ENCODE measurements at places on chromosomes 5 and 9.

DNA sequence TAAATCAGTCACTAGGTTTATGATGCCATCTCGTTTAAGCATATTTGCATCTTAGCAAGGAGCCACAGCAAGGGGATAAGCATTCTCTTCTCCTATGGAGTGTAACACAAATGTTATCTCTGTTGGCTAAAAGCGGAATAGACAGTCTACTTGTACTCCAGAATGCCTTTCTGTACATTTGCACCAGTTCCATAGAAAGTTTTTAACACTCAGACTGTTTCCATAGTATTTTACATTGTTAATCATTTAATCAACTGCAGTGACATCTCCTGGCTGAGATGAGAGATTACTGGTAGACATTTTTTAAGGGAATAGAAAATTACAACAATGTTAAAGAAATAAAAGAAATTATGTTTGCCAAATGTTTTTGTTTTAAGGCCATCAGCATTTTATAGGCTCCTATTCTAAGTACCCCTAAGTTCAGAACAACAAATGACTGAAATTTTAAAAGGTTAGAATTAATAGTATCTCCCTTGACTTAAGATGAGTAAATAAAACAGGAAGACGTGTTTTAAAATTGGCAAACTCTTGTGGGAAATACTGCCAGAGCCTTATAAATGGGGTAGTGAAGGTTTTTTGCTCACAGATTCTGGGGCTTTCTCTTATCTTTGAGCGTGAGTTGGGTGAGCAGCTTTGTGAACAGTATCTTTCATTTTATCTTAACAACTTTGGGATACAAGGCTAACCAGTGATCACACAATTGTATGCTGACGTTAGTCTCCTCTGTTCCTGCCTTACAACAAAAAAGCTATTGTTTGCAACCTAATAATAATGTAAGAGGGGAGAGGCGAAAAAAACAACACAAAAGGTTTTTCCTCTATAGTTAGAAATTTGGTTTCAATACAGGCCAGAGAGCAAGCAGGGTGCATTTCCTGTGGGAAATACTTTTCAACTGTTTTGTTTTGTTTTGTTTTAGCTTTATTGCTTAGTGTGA is 294.3 kb downstream of the FBXL7 start:
- no peak for DNase-seq

DNA sequence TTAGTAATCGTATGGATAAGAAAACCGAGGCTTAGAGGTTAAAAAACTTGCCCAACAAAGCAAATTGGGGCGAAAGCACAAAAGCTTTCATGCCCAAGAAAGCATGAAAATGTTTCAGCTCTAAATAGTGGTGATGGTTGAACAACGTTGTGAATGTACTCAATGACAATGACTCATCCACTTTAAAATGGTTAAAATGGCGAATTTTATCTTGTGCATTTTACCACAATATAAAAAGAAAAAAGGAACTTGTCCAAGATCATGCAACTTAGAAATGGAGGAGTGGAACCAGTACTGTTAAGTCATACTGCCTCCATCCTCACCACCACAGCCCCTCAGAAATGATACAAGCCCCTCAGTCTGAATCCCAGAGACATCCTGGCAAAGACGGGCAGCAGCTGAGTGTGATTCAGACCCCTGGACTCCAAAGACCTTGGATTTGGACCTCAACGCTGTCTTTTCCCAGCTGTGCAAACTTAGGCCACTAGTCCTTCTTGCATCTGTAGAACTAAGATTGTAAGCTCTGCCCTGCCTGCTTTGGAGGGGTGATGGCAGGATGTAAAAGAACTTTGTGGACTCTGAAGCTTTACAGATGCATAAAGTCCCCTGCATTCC is 158.4 kb downstream of the GABBR2 start:
- no peak for DNase-seq

DNA sequence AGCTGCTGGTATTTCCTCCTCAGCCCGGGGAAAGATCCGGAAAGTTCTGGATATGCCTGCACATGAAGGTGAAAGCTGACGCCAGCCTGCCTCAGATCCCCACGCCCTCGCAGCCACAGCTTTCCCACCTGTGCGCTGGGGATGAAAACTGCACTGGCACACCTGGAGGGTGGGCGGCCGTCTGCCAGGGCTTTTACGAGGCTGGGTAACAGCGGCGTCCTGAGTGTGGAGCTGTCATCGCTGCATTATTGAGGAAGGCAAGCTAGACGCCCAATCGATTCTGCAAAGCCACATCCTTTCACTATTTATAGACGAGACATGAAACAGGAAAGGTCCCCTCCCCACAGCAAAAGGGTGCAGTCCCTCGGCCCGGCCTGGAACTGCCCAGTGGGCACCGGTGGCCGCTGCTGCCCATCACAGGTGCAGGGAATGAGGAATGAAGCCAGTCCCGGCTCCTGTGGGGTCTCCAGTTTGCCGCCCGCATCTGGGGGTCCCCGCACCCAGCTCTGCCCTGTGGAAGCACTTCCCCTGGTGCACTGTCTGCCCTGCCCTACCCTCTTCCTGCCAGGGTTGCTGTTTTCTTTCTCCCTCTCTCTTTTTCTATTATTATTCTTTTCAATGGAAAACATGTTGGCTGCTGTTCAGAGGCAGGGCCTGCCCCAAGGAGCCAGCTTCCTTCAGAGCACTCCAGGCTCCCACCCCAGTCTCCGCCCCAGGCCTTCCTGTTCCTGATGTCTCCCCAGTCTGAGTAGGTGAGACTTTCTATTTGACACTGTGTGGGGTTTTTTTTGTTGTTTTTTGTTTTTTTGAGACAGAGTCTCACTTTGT is 7.0 kb downstream of the NOTCH1 start:
- peak; percentile 55 for DNase-seq

DNA sequence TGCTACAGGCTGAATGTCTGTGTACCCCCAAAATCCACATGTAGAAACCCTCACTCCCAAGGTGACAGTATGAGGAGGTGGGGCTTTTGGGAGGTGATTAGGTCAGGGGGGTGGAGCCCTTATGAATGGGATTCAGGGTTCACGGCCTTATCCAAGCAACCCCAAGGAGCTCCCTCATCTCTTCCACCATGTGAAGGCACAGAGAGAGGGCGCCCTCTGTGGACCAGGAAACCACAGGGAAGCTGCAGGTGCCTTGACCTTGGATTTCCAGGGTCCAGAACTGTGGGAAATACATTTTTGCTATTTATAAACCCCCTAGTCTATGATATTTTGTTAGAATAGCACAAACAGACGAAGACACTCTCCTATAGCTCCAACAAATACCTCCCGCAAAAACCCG is 53.6 kb upstream of the IRX2 start:
- DNase-seq, result no peak

DNA sequence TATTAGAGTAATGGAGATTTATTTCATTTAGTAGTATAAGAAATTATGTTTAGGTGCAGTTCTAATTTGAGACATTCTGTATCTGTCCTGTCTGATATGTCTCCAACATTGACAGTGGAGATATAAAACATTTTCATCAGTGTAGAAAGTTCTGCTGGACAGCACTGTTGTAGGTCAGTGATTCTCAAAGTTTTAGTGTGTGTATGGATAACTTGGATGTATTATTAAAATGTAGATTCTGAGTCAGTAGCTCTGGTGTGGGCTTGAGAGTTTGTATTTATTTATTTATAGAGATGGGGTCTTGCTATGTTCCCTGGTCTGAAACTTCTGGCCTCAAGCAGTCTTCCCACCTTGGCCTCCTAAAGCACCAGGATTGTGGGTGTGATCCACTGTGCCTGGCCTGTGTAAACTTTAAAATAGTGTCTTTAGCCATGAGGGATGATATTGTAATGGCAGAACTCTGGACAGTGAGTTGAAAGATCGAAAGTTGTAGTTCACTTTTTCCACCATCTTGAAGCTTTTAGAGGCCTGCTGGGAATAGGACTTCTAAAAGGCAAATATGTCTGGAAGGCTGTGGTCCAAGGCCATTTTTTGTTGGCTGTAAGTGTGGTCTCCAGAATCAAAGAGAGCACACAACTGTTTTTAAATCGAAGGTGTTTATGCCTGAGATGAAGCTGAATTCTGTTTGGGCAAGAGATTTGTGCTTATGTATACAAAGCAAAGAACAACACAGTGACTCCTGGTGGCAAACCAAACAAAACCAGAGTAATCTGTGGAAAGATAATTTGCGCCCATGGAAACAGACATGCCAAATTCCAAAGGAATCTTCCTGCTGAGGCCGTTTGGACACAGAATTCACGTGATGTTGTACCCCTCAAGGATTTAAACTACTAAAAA is 12.4 kb downstream of the UBAP1 start:
- DNase-seq, result no peak

- DNase-seq, result no peak
These were observed 48.6 kb upstream of the FCN1 start for GRCh38 chr9:134966270-134966669.

GRCh38 chr9:113269355-113269754 is 6.0 kb downstream of the CDC26 start:
- no peak for DNase-seq

DNA sequence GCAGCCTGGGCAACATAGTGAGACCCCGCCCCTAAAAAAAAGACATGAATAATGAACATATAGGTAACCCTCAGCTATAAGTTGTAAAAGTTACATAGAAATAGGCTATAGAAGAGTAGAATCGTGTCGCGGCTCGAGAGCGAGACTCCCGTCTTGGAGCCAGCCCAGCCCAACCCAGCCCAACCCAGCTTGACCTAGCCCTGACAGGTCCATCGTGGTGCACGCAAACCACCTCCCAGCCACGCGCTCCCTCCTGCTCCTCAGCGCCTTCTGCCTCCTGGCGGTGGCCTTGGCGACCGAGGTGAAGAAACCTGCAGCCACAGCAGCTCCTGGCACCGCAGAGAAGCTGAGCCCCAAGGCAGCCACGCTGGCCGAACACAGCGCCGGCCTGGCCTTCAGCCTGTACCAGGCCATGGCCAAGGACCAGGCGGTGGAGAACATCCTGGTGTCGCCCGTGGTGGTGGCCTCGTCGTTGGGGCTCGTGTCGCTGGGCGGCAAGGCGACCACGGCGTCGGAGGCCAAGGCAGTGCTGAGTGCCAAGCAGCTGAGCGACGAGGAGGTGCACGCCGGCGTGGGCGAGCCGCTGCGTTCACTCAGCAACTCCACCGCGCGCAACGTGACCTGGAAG is 10.8 kb downstream of the KIF24 start:
- DNase-seq, result no peak

- no peak for DNase-seq
These were observed 14.4 kb downstream of the ELOVL7 start for GRCh38 chr5:60829490-60830266.

- DNase-seq, result peak; percentile 45
These were observed at the start of gene CDKN2B-AS1 for GRCh38 chr9:21994556-21995005. CDKN2B-AS1 (plus strand) TSS chr9:21994791.

- no peak for DNase-seq
These were observed 122.0 kb downstream of the GALNT10 start for GRCh38 chr5:154312576-154312975.

DNA sequence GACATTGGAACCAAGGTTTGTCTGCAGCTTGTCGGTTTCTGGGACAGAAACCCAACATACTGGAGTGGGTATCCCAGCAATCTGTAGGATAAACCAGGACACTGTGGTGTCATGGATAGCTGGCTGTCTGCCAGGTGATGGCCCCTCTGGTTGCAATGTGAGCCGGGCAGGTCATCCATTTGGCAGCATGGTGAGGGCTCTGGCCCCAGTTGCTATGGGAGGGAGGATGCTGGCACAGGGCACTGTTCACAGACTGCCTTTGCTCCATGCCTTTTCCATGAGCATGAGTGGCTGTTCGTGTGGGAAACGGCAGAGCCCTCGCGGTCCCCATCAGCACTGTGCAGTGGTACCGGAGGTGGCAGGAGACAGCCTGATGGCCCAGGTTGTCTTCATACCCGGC is 6.4 kb downstream of the S1PR3 start:
- DNase-seq, result no peak

DNA sequence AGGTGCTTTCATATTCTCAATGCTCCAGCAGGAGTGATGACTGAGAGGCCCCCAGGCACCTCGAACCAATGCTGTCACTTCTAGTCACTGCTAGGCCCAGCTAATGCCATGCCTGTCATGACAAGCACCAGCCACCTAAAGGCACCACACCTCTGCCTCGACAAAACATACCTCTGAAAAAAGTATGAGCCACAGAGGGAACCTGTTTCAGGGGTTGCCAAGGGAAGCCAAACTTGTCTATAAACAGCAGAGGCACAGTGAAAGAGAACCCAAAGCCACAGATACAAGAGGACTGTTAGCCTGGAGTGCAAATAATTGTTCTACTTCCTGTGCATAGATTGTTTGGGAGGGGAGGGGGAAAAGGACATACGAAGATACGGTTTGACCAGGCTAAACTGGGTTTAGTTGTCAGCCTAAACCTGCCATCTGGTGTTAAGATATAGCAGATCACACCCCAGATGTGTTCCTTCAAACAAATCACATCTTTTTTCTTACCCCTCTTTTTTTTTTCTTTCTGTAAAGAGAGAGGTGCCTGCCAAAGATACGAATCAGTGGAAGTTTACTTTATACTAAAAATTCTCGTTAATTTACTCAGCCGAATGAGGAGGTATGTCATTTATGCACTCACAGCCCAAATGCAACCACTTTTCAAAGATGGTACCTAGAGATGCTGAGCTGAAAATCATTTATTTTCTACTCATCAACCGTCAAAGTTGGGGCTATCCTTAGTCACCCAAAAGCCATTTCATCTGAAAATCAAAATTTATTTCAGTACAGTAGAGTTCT is 45.7 kb downstream of the BNC2 start:
- no peak for DNase-seq

GRCh38 chr9:94144394-94144793 is 60.1 kb downstream of the PTPDC1 start:
- DNase-seq, result no peak

DNA sequence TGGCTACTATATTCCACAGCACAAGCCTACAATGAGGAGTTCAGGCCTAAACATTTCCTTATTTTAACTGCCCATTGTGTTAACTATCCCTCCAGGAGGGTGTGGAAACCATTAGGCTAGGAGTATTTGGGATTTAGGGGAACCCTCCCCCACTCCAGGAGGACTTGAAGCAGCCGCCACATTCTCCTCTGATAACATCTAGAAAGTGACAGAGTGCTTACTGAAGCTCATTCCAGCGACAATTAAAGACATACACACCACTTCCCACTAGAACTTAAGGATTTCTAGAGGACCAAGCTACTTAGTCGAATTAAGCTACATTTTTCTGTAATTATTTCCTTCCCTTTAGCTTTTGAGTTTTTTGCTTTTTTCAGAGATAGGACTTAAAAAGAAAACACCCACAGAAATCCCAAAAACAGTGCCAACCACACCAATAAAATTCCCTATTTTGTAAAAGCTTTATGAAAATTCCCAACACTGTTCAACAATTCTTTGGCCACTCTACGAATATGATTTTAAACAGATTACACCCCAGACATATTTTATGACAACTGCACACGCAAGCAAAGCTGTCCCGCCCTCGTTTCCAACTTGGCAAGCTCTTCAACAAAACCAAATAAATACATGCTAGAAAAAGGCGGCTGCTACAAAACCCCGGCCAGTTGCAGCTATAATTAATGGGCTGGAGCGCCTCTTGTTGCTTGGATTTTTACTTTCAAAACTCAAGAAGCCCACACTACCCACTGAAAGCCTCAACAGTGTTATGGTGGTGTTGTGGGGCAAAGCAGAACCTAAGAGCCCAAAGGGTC is 4.5 kb downstream of the ROR2 start:
- no peak for DNase-seq

DNA sequence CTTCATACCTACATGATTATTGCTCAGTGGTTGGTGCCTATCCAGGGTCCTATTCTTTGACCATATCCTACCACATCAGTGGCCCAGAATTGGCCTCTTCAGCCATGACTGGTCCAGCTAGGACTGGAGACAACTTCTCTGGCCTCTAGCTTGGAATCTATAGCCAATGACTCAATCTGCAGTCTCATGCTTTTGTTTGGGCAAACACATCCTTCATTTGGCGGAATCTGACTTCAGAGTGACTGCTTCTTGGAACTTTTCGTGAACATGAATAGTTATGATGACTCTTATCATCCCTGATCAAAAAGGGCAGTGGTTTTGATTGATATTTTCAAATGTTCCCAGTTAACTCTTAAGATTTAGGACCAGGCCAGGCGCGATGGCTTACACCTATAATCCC is 134.1 kb downstream of the PAPPA start:
- no peak for DNase-seq
